Common myeloid progenitor, CD34-positive (primary cell): ENCODE measurements at places on chromosomes 6 and 20.
A peak's percentile ranks its signal among the peaks of the same experiment; 100 is the strongest.

DNA sequence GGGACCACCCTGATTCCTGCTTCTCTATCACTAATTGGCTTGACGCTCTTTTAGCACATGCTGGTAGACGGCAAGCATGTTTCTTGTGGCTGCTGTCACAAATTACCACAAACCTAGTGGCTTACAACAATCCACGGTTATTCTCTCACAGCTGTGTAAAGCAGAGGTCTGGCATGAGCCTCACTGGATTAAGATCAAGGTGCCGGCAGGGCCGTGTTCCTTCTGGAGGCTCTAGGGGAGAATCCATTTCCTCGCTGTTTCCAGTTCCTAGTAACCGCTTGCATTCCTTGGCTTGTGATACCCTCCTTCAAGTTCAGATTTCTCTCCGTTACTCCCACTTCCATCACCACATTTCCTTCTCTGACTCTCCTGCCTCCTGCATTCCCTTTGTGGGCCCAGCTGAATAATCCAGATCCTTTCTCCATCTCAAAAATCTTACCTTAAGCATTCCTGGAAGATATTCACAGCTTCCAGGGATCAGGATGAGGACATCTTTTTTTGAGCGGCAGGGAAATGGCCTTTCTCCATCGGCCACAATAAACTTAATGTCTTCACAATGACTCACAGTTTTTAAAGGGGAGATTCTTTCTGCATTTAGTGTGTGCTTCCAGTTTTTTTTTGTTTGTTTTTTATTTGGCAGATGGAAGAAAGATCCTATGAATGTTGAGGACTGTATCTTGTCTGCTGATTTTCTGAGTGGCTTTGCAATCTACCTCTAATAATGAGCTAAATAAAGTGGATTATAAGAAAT, 39.9 kb downstream of the BMP6 start:
- DNase-seq: no peak

DNA sequence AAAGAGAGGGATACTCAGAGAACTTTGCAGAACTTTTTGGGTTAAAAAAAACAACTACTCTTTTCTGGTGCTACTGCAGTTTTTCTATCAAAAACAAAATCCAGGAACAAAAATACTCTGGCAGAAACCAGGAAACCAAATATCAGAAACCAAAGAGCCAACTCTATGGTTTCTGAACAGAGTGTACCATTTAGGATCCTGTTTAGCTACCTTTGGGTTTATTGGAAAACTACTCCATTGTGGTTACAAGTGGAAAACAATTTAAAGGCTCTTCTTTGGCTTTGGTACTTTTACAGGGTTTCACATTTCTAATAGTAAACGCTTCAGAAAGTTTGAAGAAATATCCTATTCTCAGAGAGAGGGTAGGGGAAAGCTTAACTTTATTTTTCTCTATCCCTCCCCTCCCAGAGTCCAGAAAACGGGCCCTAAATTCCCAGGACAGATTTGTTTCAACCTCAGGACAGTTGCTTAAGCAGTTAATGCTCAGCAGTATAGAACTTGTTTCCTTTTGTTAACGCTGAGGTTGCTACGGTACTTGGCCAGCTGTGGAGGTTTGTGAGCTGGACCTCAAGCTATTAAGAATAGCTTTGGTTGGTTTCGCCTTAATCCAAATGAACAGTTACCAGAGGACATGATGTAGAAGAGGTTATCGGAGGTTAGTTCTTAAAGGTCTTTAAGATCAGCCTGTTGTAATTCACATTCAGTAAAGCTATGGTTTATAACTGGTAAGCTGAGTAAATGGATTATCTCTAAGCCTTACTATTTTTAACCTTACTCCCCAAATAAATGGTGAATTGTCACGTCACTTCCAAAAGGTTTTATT, 47.9 kb downstream of the FOXO3 start:
- no peak for DNase-seq

DNA sequence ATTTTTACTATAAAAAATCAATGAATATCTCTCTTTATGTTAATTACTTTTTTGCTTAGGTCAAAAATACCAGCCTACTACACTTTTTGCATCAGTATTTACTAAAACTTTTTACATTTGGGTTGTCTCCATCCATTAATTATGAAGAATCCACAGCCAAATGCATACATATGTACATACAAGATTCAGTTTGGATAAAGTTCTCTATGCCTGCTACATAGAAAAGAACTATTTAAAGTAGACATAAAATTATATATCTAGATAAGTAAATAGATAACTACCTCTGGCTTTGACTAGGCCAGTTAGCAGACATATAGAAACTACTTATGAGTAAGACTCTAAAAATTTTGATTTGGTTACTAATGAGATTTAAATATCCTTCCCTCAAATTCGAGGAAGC, 12.3 kb downstream of the TDRD6 start:
- no peak for DNase-seq

- no peak for DNase-seq
Measured at GRCh38 chr6:17022604-17023003, 79.2 kb upstream of the STMND1 start.

GRCh38 chr6:40715570-40716403, 128.6 kb upstream of the LRFN2 start:
- DNase-seq: peak; percentile 89

DNA sequence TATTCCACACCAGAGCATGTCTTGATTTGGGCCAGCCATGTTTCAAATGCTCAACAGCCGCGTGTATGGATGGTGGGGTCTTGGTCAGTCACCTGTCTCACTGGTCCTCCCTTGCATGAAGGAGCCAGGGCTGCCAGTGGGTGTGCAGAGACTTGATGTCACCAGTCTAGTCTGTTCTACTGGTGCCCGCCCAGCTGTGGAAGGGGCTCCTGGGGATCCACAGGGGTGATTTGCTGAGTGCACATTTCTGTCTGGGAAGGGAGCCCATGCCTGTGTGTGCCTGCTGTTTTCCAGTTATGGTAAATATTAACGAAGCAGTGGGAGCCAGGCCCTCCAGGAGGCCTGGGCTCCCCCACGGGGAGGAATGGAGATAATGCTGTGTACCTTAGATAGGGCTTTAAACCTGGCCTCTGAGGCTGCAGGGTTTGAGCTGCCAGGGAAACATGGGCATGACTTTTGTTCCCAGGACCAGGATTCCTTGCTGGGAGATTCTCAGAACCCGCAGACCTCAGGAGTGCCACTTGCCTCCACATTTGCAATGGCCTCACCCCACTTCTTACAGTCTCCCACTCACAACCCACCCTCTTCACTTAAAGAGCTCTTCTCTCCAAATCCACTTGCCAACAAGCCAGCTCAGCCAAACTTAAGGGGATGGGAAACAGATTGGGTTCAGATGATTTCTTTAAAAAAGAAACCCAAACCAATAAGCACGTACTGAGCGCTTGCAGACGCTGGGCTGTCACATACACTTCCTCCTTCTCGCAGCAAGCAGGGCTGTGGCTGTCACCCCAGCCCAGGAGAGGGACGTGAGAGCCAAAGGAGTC, 54.1 kb downstream of the VEGFA start:
- DNase-seq: peak; percentile 80

DNA sequence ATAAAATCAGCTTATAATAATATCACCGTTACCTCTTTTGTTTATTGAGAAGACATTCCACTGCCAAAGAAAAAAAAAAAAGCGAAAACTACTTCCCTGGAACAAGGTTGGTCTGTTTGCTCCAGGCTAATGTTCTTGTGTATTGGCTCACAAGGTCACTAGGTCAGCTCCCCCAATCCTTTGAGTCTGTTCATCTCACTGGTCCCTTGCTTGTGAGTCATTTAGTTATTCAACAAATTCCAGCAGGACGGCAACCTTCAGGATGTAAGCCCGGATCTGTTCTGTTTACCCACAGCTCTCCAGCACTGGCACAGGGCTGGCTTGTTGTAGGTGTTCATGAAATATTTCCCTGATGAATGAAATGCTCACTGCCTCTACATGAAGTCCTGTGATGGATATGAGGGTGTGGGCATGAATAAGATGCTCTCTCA, 3.3 kb downstream of the ARHGAP40 start:
- DNase-seq: no peak

GRCh38 chr6:150627585-150628025, 27.9 kb downstream of the PLEKHG1 start:
- no peak for DNase-seq

DNA sequence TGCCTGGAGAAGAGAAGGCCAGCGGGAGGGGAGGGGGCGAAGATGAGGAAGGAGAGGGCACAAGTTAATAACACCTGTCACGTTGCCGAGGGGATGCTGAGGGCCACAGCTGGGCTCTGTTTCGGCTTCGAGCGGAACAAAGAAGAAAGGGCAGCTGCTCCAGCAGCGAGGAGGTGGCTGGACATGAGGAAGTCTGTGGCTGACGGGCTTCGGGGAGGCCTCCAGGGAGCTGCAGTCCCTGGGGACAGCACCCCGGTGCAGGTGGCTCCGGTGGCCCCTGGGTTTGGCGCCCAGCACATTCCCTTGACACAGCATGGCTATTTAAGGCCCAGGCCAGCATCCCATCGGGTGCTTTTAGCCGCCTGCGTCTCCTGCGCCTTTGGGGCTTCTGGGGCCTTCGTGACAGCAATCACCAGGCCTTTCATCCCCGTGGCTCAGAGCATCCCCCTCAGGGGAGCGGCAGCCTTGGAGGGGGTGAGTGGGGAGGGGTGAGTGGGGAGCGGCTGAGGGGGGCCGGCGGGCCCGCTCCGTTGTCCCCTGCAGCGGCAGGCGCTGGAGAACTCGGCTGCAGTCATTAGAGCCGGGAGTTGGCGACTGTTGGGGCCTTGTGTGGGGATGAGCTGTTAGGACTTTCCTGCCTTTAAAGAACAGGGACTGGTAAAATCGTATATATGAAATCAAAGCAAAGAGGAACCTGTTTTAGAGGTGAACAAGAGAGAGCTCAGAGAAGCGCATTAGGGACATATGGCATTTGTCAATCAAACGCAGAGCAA, 99.0 kb downstream of the TMEM242 start:
- no peak for DNase-seq

DNA sequence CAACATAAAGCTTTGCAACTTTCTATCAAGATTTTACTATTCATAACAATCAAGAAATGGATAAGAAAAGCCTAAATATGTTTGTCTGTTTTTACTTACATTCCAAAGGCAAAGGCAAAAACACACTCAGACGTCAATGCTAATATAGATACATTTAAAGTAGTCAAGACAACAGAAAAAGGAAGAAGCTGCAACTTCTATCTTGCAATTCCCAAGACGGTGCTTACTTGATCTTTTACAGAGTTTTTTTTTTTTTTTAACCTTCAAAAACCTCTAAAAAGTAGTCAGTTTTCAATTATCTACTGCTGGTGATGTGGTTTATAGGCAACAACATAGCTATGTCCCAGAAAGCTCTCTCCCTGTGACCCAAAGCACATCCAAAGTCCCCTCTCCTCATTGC, 58.1 kb downstream of the EPB41L2 start:
- DNase-seq: no peak

GRCh38 chr6:139236105-139236504, 55.7 kb downstream of the TXLNB start:
- DNase-seq: no peak

- no peak for DNase-seq
Measured at GRCh38 chr20:19956976-19957375, 60.2 kb upstream of the NAA20 start.

- peak; percentile 43 for DNase-seq
Measured at GRCh38 chr20:45470937-45471336, 1.4 kb downstream of the WFDC2 start.

DNA sequence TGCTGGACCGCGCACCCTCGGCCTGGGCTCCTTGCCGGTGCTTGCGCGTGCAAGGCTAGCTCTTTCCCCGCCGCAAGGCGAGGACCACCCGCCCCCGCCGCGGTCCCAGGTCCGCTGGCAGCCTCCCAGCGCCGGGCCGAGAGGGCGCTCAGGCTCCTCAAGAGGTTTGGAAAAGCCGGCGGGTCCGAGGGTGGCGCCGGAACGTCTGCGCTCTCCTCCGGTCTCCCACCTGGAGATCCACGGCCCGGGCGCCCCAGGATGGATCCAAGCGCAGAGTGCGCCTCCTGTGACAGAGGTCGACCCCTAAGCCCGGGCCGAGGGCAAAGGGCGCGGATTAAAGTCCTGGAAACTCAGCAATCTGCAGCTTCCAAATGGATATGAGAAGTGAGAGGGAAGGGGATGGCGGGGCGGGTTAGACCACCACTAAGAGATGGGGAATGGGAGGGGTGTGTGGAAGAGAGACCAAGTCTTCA, 575 bp upstream of the MICAL1 start:
- DNase-seq: no peak

- DNase-seq: peak; percentile 87
Measured at GRCh38 chr20:956330-956951, 40.3 kb upstream of the ANGPT4 start.

DNA sequence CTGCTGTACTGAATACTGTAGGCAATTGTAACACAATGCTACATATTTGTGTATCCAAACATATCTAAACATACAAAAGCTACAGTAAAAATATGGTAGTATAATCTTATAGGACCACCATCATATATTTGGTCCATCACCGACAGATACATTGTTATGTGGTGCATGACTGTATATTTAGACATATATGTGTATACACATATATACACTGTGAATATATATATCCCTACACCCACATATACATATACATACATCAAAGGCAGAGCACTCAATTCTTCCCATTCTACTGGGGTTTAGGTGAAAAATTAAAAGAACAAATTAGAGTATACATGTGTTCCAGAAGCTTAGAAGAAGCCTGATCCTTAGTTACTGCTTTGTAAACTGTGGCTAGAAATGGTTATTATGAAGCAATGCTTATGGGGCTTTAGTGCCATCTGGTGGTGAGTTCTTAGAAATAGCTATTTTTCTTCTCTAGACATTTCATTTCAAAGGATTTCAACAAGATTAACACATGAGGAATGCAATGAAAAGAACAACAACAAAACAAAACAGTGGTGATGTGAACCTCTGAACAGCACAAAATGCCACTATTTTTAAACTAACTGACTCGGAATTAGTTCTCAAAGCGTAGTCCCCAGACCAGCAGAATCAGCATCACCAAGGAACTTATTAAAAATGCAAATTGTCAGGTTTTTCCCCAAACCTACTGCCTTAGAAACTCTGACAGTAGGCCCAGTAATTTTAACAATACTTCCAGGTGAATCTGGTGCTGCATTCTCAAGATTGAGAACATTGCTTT, 38.0 kb downstream of the PKHD1 start:
- DNase-seq: peak; percentile 67
